Pancreas (tissue), 10 donors: ENCODE measurements at places on chromosomes 6 and 20. TPM values are rescaled to one million over a fixed set of nuclear protein-coding genes. Genes with fewer than 3 reads are reported as not detected.

GRCh38 chr20:44683263-44684046 is 31.7 kb upstream of the CCN5 start:
- H3K27ac ChIP-seq: no peak overlapping the region
- no peaks in the 10 kb centered on the region for H3K36me3 ChIP-seq
- H3K4me3 ChIP-seq: no peak overlapping the region
- H3K27me3 ChIP-seq: no peaks in the 10 kb centered on the region

DNA sequence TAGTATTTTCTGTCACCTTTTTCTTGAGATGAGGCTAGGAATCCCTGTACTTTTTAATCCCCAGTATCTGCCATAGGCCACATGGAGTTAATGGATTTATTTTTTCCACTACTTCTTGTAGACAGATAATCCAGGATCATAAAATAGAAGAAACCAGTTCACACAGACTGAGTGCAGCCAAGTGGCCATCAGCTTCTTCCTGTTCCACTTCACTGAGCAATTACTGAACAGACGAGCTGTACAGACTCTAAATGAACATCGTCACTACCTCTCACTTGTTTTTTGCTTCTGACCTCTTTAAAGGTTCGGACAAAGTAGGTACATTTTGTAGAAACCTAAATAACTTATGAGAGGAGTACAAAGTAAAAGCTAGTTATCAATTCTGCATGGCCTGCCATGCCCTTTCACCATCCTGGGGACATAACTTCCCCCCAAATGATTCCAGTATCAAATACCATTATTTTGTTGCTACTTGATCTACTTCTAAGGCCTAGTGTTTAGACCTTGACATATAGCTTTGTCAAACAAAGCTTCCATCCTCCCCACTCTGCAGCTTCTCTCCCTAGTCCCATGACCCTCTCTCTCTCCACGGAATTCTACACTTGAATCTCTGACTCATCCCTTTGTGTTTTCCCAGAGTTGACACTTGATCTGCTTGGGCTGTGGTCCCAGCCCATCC is 34.4 kb upstream of the ARHGAP18 start:
- DNase-seq: no peak
- H3K27ac ChIP-seq: no peak overlapping the region
- H3K4me1 ChIP-seq: no peaks in the 10 kb centered on the region
- no peaks in the 10 kb centered on the region for H3K36me3 ChIP-seq

DNA sequence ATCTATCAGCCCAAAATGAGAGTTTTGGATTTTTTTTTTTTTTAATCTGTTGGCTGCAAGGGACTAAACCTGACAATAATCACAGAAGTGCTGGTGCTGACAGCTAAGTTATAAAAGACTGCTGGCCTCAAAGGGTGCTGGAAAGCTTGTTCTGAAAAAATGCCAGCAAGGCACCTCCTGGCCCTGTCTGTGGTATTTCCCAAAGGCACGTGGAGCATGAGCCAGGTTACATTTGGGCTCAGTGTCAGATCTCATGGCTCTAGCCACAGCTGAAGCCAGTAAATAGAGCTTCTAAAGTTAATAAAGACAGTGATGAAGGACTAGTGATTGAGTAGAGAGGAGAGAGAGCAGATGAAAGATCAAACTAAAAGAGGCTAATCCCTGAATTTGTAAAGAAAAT is 178.9 kb downstream of the FUT9 start:
- no peaks in the 10 kb centered on the region for H3K27me3 ChIP-seq
- no peak for DNase-seq
- H3K36me3 ChIP-seq: no peaks in the 10 kb centered on the region
- no peaks in the 10 kb centered on the region for H3K4me1 ChIP-seq
- H3K4me3 ChIP-seq: no peak overlapping the region
- no peak overlapping the region for H3K27ac ChIP-seq

- no peak overlapping the region for H3K27ac ChIP-seq
- H3K36me3 ChIP-seq: no peaks in the 10 kb centered on the region
- no peaks in the 10 kb centered on the region for H3K27me3 ChIP-seq
- no peak for DNase-seq
- no peak overlapping the region for H3K4me3 ChIP-seq
These were observed 57.4 kb upstream of the TFAP2D start for GRCh38 chr6:50655848-50656453.

DNA sequence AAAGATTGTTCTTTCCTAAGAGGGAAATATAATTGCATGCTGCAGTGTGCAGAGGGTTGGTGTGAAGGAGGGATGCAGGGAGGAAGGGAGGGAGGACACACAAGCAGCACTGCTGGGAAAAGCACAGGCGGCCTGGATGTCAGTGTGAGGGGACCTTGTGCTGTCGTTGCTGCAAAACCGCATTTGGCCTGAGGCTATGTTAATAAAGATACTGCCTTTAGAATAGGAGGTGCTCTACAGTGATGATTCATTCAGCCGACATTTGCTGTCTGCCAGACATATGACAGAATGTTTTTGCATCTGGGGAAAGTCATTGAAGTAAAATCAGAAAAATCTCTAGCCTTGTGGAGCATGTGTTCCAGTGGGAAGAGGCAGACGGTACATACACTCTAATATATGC is 50.5 kb upstream of the TRIM26 start:
- H3K4me3 ChIP-seq: no peak overlapping the region
- no peaks in the 10 kb centered on the region for H3K27me3 ChIP-seq

- H3K27ac ChIP-seq: peak overlapping the region; percentile 6
- no peak for DNase-seq
- peaks cover 7% of the 10 kb centered on the region for H3K4me1 ChIP-seq
- H3K4me3 ChIP-seq: peak overlapping the region; percentile 40
These were observed 91.3 kb upstream of the PRDM1 start for GRCh38 chr6:105994591-105995390.

DNA sequence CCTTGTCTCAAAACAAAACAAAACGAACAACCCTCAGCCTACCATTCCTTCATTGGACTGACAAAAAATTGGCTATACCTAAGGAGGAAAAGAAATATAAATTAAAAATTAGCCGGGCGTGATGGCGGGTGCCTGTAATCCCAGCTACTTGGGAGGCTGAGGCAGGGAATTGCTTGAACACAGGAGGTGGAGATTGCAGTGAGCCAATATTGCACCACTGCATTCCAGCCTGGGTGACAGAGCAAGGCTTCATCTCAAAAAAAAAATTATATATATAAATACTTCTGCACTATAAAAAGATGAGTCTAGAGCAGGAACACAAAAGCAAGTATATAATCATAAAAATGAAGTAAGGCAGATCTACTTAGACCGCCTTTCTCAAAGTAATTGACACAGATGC is 109.8 kb downstream of the CRYBG1 start:
- no peaks in the 10 kb centered on the region for H3K4me1 ChIP-seq
- no peak for DNase-seq
- no peaks in the 10 kb centered on the region for H3K27me3 ChIP-seq
- H3K27ac ChIP-seq: no peak overlapping the region
- no peak overlapping the region for H3K4me3 ChIP-seq
- H3K36me3 ChIP-seq: no peaks in the 10 kb centered on the region

DNA sequence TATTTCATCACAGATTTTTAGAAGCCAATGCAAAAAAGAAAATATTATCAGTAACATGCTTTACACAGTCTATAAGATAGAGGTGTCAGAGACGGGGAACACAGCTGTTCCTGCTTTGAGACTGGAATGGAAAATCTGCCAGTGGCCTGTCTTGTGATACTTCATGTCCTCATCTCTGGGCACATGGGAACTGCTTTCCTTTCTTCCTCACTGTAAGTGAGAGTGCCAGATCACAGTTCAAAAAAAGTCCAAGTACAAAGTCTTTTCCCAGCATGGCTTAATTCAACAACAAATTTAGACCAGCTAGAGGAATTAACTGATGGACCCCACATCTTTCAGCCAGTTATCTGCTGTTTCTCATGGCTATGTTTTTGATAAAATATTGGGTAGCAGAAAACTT is 490.4 kb downstream of the CDKAL1 start:
- peaks cover 22% of the 10 kb centered on the region for H3K4me1 ChIP-seq
- no peaks in the 10 kb centered on the region for H3K36me3 ChIP-seq

DNA sequence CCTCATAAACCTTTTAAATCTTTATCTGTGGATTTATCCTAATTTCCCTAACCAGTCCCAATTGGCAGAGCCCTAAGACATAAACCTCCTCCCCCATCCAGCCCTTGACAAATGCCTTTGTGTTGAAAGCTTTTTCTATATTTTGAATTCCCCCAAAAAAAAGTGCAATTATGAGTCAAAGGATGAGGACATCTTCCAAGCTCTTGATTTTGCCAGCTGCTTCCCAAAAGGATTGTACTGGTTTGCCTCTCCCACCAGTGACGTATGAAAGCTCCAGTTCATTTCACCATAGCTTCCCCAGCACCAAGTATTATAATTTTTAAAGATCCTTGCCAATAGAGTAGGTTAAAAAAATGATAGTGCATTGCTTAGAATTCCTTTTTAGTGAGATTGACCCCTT is 38.9 kb downstream of the SIRPA start:
- H3K4me1 ChIP-seq: no peaks in the 10 kb centered on the region
- H3K27me3 ChIP-seq: no peaks in the 10 kb centered on the region
- no peaks in the 10 kb centered on the region for H3K36me3 ChIP-seq
- H3K4me3 ChIP-seq: no peak overlapping the region
- DNase-seq: no peak

GRCh38 chr6:45535933-45536332 is 158.2 kb upstream of the SUPT3H start:
- H3K27ac ChIP-seq: no peak overlapping the region
- H3K4me1 ChIP-seq: no peaks in the 10 kb centered on the region
- no peaks in the 10 kb centered on the region for H3K36me3 ChIP-seq
- H3K27me3 ChIP-seq: no peaks in the 10 kb centered on the region
- DNase-seq: no peak

DNA sequence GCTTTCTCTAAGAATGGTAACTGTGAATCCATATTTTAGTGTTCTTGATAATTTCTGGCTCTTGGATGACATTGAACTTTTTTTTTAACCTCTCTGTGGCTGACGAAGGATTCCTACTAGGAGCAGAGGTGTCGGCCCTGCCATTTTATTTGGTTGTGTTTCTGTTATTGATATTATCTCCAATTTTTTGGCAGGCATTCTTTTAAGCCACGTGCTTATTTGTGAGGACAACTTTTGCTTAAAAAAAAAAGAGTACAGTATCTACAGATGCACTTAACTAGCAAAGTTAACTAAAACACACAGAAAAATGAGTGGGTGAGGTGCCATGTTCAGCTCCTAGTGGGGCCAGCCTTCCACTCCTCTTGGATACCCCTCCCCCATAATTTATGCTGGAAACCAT is 1.1 kb downstream of the FANCE start:
- DNase-seq: no peak
- H3K4me3 ChIP-seq: no peak overlapping the region
- no peak overlapping the region for H3K27ac ChIP-seq
- no peaks in the 10 kb centered on the region for H3K36me3 ChIP-seq
- peaks cover 11% of the 10 kb centered on the region for H3K4me1 ChIP-seq
- H3K27me3 ChIP-seq: no peaks in the 10 kb centered on the region

DNA sequence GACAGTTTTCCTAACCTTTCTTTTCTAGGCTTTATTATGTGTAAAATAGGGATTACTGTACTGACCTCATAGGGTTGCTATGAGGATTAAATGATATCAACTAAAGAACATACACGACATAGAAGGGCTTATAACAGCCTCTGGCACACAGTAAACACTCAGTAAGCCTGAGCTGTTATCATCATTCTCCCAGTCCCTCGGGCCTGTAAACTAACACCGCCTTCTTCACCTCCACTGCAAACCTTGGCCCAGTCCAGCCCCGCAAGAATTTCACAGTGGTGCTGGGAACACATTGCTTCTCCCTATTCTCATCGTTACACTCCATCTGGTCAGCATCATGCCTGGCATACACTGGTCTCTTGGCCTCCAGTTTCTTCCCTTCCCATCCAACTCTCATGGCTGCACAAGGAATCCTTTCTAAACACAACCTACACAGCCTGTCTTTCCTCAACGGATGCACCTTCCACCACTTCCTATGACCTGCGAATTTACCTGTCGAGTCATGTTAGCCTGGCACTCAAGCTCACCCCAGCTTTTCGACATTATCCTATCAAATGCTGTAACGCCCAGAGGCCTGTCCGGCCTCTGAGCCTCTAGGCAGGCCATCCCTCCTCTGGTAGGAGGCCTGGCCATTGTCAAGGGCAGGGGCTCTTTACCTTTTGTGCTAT is 92.1 kb downstream of the FYN start:
- H3K4me3 ChIP-seq: no peak overlapping the region
- no peak overlapping the region for H3K27ac ChIP-seq
- no peak for DNase-seq
- no peaks in the 10 kb centered on the region for H3K36me3 ChIP-seq
- H3K4me1 ChIP-seq: no peaks in the 10 kb centered on the region
- no peaks in the 10 kb centered on the region for H3K27me3 ChIP-seq

GRCh38 chr6:30007132-30007764 is 53.8 kb upstream of the POLR1H start:
- no peaks in the 10 kb centered on the region for H3K4me1 ChIP-seq
- peak overlapping the region; percentile 45 for H3K4me3 ChIP-seq
- DNase-seq: peak; percentile 38
- H3K27me3 ChIP-seq: no peaks in the 10 kb centered on the region
- no peaks in the 10 kb centered on the region for H3K36me3 ChIP-seq

- H3K4me1 ChIP-seq: no peaks in the 10 kb centered on the region
- H3K36me3 ChIP-seq: no peaks in the 10 kb centered on the region
- no peaks in the 10 kb centered on the region for H3K27me3 ChIP-seq
These were observed 101.1 kb downstream of the SMLR1 start for GRCh38 chr6:130928158-130928912.

DNA sequence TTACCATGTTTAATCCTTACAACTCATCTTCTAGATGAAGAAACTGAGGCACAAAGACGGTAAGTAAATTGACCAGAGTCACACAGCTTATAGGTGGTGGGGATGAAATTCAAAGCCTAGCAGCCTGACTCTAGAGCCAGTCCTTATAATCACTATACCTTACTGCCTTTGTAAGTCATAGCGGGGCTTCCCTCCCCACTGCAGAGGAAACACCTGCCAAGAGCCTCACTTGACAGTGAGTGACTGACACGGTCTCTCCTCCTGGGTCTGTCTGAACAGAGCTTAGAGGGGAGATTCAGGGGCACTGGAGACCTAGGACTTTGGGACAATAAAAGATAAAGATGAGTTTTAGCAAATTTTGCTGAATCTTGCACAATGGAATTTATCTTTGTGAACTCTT is 12.8 kb downstream of the SUN5 start:
- no peaks in the 10 kb centered on the region for H3K36me3 ChIP-seq
- H3K4me1 ChIP-seq: no peaks in the 10 kb centered on the region
- no peaks in the 10 kb centered on the region for H3K27me3 ChIP-seq
- H3K4me3 ChIP-seq: no peak overlapping the region
- DNase-seq: no peak

MOG gene
- polyA plus RNA-seq: not detected

FNDC11 gene
- 0.27 TPM for polyA plus RNA-seq

WFDC5 gene
- polyA plus RNA-seq: not detected

BAK1 gene
- polyA plus RNA-seq: 7.7 TPM

EPPIN gene
- not detected for polyA plus RNA-seq

TMEM217 gene
- polyA plus RNA-seq: 1.7 TPM

RIOK1 gene
- polyA plus RNA-seq: 6.9 TPM

TINAG gene
- polyA plus RNA-seq: not detected

STMND1 gene
- polyA plus RNA-seq: 2.2 TPM

TRAPPC3L gene
- 0.12 TPM for polyA plus RNA-seq
